ENCODE measurements at places on chromosomes 3 and 15.
A peak's percentile ranks its signal among the peaks of the same experiment; 100 is the strongest.

- no peak for DNase-seq
Measured at GRCh38 chr3:59418836-59419235, 369.0 kb upstream of the CFAP20DC start.

DNA sequence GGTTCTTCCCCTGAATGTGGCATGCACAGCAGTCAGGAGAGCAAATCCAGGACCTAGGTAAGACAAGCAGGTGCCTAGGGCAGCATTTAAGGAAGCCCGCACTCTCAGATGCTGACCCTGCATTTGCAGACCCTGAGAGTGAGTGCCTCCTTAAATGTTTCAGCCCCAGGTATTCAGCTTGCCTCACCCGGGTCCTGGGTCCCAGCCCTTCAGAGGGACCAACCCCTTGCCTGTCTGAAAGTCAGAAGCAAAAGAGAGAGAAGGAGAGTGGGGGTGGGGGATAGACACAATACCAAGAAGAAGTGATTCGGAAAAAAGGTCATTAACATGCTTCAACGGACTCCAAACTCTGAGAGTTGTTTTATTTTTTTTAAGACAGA lies 75.0 kb downstream of the MEGF11 start:
- DNase-seq: no peak

GRCh38 chr3:126025116-126025729 lies 56.2 kb downstream of the ROPN1B start:
- no peak for DNase-seq

- DNase-seq: no peak
Measured at GRCh38 chr3:187770224-187770623, 25.0 kb upstream of the BCL6 start.

DNA sequence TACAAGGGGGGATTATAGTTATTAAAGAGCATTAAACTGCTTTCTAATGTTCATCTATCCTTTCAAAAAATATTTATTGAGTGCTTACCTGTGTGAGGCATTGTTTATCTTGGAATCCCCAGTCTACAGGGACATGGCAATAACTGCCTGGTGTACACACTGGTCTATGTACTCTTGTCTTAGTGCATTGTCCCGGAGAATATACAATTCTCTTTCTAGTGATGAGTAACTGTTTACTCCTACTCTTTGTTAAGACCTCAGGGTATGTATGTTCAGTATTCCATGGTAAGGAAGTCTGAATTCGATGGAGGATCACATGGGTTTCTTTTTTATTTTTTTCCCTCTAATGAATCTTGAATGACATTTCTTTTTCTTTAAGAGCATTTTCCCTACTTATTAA lies 772.4 kb upstream of the NR2F2 start:
- DNase-seq: no peak

- DNase-seq: no peak
Measured at GRCh38 chr3:89173546-89173945, 66.1 kb downstream of the EPHA3 start.

DNA sequence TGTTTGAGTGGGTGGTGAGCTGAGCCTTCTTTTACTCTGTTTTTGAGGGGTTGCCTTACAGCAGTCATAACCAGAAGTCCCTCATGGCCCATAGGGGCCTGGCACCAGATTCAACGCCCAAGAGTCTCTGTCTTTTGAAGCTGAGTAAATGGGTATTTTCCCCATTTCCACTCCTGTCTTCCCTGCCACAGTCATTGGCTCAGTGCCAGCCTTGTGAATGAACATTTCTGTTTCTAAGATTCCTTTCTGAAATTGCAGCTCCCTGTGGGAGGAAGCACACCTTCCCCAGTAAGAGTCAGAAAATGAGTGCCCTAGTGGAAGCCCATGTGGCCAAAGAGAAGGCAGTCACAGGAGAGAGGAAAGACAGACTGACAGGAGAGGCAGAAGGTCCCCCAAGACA lies 43.7 kb upstream of the POLR2M start:
- DNase-seq: no peak

DNA sequence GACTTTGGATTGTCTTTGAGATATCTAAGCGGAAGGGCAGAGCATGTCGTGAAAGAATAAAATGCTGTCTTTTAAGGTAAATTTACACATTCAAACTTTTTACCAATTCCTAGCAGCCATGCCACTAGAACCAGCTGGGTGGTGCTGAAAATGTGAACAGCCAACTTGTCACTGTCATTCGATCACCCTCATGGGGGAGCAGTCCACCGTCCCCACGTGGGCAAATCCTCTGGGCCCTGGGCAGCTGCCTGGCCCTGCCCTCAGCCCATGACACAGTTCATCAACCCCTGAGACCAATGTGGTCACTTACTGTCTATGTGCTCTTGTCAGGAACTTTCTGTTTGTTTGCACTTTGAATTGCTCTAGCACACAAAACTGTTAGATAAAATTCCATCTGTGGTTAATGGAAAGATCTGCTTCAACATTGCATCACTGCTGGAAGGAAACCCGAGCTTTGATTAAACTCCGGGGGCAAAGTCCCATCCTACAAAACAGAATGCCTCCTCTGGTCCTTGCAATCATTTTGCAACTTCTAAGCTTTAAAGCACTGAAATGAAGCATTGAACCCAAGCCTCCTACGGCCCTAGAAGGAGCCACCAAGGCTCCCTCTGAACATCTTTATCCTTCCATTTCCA lies 50.1 kb downstream of the PCSK6 start:
- no peak for DNase-seq

DNA sequence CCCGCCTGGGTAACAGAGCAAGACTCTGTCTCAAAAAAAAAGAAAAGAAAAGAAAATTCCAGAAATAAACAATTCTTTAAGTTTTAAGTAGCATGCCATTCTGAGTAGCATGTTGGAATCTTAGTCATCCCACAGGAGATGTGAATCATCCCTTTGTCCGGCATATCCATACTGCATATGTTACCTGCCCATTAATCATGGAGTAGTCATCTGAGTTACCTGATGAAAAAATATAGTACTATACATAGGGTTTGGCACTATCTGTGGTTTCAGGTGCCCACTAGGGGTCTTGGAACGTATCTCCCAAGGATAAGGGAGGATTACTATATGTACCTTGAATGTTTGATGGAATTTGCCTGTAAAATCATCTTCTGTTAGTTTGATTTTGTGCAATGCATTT lies 6.3 kb upstream of the CCR4 start:
- no peak for DNase-seq

GRCh38 chr3:190265796-190266195 lies 56.5 kb downstream of the CLDN1 start:
- DNase-seq: no peak

DNA sequence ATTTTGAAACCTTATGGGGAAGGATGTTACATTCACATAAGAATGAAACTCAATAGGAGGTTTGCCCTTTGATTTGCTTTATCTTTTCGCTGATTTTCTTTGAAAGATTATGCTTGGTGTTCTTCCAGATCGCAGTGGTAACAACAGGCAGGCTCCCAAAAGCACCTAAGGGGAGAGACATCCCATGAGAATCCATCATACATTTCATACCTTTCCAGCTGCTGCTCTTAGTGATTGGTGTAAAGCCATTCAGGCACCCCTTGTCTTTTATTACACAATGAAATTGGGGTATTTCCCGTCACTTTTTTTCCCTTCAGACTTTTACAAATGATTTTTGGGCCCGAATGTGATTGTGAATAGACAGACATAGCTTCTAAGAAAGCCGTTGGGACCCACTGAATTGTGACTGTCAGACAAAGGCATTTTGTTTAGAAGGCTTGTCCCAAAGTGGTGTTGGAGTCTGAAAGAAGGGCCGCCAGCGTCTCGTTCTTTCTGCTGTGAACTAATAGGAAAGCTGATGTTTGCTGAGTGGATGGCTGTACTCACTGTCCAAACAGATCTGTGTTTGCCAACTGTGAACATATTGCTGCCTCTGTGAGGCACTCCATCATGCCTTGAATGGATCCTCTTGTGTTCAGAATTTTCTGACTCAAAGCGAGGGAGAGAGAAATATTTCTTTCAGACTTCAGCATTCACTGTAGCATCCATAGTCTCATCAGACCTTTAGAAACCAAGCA lies 164.3 kb downstream of the FNDC3B start:
- no peak for DNase-seq

DNA sequence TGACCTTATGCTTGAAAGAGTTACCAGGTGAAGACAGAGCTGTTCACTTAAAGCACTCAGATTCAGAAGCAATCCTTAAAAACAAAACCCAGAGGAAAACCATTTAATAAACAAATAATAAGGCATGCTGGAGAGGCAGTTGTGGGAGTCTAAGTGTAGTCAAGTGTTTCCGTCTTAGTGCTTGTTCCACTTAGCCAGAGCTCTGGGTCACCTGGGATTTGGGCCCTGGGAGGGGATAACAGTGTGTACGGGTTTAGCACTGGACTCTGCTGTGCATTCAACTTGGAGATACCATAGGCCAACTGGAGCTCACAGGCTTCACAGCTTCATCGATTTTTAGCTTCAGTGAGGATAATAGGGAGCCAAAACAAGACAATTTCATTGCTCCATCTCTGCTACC lies 444.6 kb downstream of the CNTN4 start:
- no peak for DNase-seq

- no peak for DNase-seq
Measured at GRCh38 chr15:64875641-64876223, 34.0 kb downstream of the PLEKHO2 start.

DNA sequence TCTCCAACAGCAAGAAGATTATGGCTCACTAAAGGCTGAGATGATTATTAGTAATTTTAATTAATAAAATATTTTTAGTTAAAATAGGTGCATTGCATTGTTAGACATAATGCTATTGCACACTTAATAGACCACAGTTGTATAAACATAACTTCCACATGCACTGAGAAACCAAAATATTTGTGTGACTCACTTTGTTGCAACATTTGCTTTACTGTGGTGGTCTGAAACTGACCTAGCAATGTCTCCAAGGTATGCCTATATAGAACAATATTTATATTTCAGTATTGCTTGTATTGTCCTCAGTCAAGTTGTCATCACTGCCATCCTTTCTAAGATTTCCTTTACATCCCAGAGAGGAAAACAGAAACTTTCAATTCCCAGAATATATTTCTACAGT lies 1215.2 kb downstream of the SI start:
- DNase-seq: no peak

GRCh38 chr3:141915016-141915415 lies 38.6 kb downstream of the ATP1B3 start:
- DNase-seq: no peak

GRCh38 chr3:146817704-146818103 lies 212.6 kb upstream of the PLSCR5 start:
- DNase-seq: no peak

GRCh38 chr3:47314056-47314764 lies 31.5 kb downstream of the KLHL18 start:
- DNase-seq: no peak

DNA sequence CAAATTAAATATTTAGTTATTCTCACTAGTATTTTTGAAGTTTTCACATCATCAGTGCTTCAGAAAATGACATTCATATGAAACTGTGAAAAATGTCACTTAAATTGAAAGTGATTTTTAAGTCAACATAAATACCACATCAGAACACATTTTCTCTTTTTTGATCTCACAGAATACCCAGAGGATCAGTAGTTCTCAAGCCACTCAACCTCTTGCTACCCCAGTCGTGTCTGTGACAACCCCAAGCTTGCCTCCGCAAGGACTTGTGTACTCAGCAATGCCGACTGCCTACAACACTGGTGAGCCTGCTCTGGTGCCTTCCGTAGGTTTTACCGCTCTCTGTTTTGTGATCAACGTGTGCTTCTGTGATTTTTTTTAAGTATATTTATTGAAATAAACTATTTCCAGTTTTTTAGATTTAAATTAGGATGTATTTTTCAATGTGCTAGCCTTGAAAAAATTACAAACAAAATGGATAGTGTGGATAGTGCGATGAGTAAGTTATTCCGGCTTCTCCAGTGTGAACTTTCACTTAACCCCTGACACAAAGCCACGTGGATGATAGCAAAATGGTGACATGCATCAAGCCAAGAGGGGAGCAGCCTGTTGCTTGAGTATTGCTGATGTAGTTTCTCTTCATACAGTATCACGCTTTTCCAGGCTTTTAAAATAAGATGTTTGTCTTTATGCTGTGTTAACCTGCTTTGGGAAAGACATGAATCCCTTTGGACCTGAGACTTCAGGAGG lies 26.5 kb downstream of the LYSMD4 start:
- no peak for DNase-seq

- no peak for DNase-seq
Measured at GRCh38 chr15:49721621-49722020, 100.8 kb downstream of the DTWD1 start.

- DNase-seq: no peak
Measured at GRCh38 chr3:36894914-36895313, 49.9 kb downstream of the TRANK1 start.

DNA sequence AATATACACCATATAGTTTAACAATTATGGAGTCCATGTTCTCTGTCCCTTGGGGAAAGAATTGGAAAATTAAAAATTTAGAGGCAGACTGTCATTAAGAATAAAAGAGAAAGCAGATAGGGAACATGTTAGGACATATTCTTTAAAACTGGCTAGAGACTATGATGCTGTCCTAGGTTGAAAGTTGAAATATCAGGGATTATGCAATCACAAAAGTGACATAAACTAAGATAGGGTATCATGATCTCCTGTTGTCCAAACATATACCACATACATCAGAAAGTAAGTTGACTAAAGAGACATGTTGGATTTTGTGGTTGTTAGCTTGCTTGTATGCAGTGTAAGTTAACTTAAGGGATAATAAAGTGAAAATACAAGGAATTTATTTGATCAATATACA lies 9.9 kb upstream of the EID1 start:
- DNase-seq: no peak

DNA sequence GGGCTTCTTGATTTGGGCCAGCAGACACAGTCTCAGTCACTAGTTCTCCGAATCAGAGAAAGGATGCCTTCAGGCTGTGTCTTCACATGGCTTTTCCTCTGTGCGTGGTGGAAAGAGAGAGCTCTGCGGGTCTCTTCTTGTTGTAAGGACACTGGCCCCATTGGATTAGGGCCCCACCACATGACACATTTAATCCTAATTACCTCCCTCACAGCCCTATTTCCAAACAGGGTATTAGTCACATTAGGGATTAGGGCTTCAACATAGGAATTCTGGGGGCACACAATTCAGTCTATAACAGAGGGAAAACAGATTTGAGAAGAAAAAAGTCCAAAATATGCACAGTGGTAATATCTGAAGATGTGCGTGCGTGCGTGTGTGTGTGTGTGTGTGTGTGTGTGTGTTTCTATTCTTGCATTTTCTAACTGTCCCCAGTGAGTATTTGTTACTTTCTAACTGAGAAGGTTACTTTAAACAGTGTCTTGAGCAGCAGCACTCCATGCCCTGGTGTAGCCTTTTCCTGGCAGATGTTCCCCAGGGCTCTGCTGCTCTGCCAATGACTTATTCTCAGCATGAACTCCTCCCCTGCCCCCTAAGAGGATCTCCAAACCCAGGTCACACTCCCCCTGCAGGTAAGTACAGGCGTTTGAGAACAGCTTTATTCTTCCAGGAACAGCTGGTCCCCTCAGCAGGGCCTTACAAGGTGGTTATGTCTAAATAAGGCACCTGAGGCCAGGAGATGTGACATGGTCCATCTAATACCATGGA lies 72.9 kb downstream of the RPL39L start:
- peak; percentile 40 for DNase-seq

GRCh38 chr15:78943692-78944091 lies 1.2 kb downstream of the CTSH start:
- no peak for DNase-seq

- DNase-seq: peak; percentile 13
Measured at GRCh38 chr3:197801891-197802778, 11.1 kb downstream of the LRCH3 start.

GRCh38 chr3:73188707-73189106 lies 127.2 kb downstream of the EBLN2 start:
- no peak for DNase-seq

Measured in activated T-cell treated with anti-CD3 and anti-CD28 coated beads for 4 hours (primary cell).